B cell (primary cell): ENCODE measurements at places on chromosomes 6 and 20.

DNA sequence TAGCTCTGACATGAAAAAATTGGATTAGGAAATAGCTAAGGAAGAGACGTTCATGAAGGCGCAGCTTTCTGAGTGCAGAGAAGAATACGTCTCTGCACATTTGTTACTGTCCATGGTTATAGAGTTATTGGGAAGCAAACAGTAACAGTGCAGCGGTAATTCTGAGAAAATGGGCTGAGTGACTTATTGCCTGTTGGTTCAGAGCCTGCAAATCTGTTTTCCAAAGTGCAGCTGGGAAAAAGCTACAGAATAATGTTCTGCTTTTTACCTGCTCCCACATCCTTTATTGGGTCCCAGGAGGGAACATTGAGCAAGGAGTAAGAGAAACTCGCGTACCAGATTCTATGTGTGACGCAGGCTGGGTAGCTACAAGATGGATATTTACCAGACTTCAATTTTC lies 160.2 kb downstream of the BTBD3 start:
- DNase-seq, result no peak

DNA sequence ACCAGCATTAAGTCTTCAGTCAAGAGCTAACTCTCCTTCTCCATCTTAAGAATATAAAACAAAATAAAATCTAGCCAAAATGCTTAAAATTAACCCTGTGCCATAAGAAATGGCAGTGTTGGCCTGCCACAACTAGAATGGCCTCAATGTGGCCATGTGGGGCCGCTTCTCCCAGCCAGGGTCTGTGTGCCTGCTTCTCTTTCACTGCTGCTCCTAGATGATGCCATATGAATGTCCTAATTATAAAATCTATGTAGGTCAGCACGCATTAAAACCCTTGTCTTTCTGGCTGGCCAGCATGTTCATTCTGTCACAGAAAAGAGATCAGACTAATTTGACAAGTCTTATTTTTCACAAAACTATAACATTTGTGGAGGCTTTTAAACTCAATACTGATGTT lies 102.6 kb downstream of the C6orf118 start:
- no peak for DNase-seq

- no peak for DNase-seq
Observed at GRCh38 chr6:108748959-108749358, 99.3 kb upstream of the ARMC2 start.

DNA sequence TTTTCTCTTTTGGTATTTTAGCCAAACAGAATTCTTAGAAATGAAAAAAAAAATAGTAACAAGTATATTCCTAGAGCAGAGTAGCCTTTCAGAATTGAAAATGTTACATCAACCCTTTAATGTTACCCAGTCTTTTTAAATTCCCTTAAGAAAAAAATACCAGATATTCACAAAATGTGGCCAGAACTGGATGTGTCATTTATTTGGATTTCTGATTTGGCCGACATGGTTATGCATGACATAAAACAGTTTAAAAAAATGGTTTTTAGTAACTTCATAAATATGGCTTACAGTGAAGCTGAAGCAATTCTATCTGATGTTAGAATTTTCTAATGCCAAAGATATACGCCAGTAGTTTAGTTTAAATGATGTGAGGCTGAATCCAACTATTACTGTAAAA lies 112.0 kb downstream of the ATXN1 start:
- DNase-seq, result no peak

DNA sequence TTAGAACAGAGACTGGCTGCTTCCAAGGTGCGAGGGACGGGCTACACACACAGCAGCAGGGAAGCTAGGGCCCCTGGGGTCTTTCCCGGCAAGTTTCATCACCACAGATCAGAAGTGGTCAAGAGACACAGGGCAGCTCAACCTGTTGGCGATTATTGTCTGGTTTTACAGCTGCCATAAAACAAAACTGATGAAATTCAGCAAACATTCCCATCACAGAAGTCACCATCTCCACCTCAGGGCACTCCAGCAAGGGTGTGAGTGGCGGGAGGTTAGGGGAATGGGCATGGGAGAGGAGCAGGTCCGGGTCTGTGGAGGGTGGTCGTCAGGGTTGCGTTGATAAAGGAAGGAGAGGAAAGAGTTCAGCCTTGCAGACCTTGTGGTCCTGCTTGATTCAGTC lies 91.0 kb downstream of the PXDC1 start:
- no peak for DNase-seq

DNA sequence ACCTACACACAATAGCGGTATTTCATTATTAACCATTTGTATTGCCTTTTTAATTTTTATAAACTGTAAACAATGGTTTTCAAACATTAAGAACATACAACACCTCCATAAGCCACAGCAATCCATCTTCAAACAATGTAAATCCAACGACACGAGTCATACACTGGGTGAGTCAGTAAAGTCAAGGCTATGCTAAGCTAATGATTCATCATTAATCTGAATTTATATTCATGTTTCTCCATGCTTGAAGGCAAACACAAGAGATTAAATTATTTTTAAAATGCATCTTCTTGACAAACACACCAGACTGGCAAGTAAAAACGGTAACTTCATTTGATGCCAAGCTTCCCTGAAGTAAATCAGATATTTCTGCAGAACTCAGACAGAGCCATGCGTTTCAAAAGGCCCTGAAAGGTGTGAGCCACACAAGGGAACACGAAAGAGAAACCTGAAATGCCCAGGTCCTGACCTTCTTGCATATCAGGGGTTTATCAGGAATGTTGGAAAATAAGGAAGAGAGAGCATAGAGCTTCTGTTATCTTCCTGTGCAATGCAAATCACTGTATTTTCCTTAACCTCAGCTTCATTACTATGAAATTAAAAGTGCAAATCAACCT lies 162.5 kb downstream of the ALDH8A1 start:
- no peak for DNase-seq

GRCh38 chr6:69581581-69581980 lies 215.2 kb downstream of the LMBRD1 start:
- DNase-seq, result no peak

GRCh38 chr6:37860226-37860839 lies 40.8 kb downstream of the ZFAND3 start:
- peak; percentile 54 for DNase-seq

DNA sequence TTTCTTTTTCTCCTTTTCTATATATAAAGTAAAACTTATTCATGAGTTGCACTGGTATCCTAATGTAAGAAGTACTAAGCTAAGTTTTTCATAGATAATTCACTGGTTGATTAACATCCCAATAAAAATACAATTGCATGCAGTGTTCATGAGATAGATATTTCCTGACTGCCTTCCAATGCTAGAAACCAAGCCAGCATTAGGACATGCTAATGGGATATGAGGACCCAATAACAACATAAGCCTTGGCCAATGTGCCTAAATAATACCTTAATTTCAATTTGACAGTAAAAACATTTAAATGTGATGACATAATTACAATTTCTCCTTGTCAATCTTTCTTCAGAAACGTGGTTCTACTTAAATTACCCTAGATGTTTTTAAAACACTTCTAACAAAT lies 152.7 kb downstream of the RNGTT start:
- DNase-seq, result no peak

GRCh38 chr20:18443886-18444285 lies 22.9 kb downstream of the DZANK1 start:
- no peak for DNase-seq

- DNase-seq, result no peak
Observed at GRCh38 chr6:42113936-42114636, 28.3 kb downstream of the C6orf132 start.

DNA sequence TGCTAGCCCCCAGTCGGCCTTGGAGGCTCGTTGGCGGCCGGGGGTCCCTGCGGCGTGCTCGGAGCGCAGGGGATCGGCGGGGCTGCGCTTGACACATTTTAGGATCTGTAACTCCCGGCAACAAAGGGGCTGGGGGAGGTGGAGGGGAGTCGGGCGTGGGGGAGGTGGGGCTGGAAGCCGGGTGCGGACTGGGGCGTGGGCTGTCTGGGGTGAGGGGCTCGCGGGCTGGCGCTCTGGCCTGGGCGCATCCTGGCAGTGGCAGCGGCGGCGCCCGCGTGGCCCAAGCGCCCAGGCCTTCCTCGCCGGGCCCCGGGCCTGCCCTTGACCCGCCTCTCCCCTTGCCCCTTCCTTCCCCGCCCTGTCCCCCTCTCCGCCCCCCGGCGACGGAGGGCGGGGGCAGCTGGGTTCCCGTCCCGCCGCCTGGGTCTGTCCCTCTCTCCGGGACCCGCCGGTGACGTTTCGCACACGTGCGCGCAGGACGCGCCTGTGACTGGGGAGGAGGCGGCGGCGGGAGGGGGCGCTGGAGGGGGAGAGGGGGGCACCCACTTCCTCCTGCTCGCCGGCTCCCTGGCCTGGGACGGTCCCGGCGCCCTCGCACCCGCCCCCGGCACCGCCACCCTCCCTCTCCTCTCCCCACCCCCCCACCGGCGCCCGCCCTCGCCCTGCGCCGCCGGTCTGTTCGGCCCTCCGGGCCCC lies 1.5 kb downstream of the E2F3 start:
- peak; percentile 90 for DNase-seq

DNA sequence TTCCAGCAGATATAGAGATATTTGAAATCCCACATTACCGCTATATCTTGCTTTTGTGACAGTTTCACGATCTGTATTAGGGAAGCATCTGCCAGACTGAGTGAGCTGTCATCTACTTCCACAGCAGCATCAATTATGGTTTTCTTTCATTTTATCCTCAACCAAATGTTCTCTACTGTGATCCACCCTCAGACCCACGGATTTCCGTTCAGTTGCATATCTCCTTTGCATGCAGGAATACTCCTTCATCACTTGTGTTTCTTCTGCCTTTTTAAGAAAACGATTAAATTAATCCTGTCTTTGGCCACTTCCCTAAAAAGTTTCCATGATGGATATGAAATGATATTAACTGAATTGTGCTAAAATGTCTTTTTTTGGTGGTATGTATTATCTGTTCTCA lies 262.1 kb upstream of the ADGRB3 start:
- DNase-seq, result no peak

GRCh38 chr6:411402-412145 lies 20.0 kb downstream of the IRF4 start:
- no peak for DNase-seq

DNA sequence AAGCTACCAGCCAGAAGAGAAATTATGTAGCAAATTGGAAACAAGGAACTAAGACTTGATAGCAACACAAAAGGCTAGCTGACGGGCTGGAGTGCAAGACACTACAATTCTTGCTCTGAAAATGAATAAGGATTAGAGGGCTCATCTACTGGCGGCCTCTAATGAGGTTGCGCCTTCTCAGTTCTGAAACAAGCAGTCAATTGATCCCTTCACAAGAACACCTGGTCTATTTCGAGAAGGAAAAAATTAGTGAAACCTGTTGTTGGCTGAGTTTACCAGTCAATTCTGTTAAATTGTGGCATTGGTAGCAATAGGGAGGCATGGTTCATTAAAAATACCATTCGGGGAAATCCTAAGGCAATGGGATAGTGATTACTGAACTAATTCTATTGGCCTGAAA lies 74.8 kb upstream of the JARID2 start:
- DNase-seq, result no peak

- no peak for DNase-seq
Observed at GRCh38 chr6:94735270-94735669, 842.1 kb upstream of the MANEA start.

DNA sequence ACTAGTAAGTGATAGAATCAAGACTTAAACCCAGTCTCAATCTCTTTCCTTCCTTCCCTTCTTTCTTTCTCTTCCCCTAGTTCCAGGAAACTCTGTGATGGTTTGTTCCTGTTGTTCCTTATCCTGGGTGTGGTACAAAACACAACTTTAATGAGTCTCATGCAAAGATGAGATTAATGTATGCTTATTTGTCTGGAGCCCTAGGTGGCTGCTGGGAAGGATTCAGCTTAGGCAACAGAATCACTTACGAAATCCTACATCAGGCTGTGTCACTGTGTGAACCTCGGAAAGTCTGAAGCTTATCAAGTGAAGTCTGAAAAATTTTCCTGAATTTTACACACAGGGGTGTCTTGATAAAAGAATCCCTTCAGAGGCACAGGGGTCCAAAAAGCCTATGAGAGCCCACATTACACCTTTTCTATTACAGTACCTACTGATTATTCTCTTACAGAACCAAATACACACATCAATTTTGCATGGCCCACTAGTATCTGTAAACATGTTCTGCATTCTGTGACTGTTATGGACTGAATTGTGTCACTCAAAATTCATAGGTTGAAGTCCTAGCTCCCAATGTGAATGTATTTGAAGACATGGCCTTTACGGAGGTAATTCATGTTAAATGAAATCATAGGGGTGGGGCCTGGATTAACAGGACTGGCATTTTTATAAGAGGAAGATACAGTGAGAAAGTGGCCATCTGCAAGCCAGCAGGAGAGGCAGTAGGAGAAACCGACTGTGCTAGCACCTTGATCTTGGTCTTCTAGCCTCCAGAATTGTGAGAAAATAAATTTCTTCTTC lies 144.7 kb downstream of the MYB start:
- no peak for DNase-seq

GRCh38 chr20:18224968-18225568 lies 63.3 kb upstream of the ZNF133 start:
- no peak for DNase-seq

GRCh38 chr6:10719296-10719963 lies 3.4 kb upstream of the TMEM14C start:
- peak; percentile 56 for DNase-seq

- no peak for DNase-seq
Observed at GRCh38 chr6:119096721-119097565, 18.5 kb upstream of the FAM184A start.

GRCh38 chr6:47404435-47404834 lies 73.2 kb upstream of the CD2AP start:
- no peak for DNase-seq

DNA sequence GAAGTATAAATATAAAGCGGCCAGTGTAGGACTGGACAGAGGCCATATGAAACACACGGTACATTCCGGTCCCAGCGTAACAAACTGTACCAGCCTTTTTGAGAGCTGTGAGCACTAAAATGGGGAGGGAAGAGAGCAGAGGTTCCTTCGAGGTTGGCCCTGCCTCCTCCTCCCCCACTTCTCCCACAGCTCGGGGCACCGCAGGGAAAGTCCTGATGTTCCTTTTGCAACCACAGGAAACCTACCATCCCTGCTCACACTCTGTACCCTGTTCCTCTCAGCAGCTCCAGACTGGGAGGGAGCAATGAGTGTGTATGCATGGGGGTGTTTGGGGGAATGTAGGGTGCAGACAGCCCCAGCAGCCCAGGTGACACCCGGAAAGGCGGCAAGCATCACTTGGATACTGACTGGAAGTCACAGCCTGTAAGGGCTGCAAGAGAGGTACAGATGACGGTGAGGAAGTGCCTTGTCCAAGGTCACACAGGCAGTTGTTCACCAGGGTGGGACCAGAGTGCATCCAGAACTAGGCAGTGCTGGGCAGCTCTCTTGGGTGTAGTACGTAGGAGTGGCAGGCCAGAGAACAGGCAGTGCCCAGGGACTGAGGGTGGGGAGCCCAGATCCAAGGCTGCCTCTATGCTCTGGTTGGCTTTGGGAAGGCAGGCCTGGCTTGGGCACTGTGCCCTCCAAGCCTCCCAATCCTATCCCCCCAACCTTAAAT lies 11.0 kb upstream of the ARMC12 start:
- no peak for DNase-seq

DNA sequence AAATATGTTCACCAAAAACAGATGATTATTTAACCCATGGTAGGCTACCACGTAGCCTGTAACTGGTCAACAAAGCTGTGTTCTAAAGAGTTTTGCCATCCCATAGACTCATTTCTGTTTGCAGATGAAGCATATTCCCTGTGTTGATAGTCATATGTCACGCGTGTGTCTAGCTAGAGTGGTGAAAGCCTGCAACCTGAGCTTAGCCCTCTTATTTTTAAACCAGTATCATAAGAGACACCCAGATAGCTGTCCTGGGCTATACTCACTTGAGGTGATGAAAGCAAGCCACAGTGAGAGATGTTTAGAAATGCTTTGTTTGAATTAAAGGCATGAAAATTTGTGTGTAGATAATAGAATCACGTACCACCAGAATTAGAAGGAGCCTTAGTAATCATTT lies 307.8 kb downstream of the ZFAND3 start:
- DNase-seq, result no peak

GRCh38 chr6:3195695-3196497 lies 31.6 kb downstream of the TUBB2B start:
- no peak for DNase-seq
